ENCODE measurements at places on chromosomes 16 and 17.

GRCh38 chr16:88882358-88883030 is 16.0 kb upstream of the PABPN1L start:
- DNase-seq, result peak; percentile 68

DNA sequence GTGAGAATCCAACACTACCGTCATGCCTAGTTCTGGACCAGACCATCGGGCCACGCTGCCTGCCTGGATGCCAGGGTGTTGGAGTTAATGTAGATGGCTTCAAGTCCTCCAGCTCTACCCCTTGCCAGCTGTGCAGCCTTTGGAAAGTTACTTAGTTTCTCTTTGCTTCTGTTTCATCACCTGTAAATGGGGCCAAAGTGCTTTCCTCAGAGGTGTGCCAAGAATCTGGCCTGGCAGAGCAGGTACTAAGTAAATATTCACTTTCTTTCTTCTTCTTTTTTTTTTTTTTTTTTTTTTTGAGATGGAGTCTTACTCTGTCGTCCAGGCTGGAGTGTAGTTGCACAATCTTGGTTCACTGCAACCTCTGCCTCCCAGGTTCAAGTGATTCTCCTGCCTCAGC is 159.5 kb upstream of the RPL38 start:
- DNase-seq, result no peak

DNA sequence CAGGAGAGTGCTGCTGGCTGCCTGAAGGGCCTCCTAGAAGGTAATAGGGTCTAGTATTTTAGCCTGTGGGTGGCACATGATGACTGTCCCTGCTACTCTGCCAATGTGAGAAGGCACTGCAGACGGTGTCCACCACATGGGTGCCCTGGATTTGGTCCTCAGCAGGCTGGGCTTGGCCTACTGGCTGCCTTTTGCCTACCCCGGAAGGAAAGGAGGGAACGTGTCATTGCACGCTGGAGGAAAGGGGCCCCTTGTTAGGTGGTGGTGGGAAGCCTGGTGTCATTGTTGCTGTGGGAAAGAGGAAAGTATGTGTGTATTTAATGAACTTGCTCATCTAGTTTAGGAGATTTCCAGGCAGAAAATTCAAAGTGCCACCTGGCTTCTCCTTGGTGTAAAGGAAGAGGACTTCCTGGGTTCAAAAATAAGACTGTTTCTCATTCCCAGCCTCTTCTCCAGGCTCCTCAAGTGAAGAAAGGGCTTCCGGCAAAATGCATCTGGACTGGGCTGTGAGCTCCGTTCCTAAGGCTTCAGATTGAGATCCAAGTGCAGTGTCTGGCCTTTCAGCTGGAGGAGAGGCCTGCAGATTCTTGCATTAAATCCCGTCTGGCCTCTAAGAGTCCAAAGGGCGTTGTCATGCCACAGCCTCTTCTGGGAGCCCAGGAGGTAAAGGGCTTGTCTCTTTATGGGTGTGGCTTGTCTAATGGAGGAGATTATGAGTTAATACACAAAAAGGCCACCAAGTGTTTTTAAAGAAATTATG is 55.1 kb downstream of the RPTOR start:
- DNase-seq, result no peak

DNA sequence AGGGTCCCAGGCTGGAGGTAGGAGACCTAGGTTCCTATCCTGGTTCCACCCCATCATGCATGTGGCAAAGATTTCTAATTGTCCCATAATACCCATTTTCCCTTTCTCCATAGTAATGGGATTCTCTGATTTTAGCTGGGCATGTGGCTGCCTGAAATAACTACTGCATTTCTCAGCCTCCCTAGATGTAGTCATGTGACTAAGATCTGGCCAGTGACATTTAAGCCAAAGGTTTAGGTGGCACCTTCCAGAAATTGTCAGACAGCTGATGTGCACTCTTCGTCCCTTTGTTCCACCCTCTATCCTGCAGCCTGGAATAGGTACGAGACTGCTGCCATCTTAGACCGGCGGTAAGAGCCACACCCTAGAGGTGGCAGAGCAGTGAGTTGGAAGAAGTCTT is 8.2 kb downstream of the NXPH3 start:
- DNase-seq, result no peak

- DNase-seq, result peak; percentile 84
Measured at GRCh38 chr16:24253192-24253591, 2.9 kb upstream of the CACNG3 start.

GRCh38 chr17:39002991-39003715 is 36.0 kb upstream of the FBXO47 start:
- no peak for DNase-seq

- DNase-seq, result no peak
Measured at GRCh38 chr16:63067141-63067540, 1030.9 kb upstream of the CDH8 start.

DNA sequence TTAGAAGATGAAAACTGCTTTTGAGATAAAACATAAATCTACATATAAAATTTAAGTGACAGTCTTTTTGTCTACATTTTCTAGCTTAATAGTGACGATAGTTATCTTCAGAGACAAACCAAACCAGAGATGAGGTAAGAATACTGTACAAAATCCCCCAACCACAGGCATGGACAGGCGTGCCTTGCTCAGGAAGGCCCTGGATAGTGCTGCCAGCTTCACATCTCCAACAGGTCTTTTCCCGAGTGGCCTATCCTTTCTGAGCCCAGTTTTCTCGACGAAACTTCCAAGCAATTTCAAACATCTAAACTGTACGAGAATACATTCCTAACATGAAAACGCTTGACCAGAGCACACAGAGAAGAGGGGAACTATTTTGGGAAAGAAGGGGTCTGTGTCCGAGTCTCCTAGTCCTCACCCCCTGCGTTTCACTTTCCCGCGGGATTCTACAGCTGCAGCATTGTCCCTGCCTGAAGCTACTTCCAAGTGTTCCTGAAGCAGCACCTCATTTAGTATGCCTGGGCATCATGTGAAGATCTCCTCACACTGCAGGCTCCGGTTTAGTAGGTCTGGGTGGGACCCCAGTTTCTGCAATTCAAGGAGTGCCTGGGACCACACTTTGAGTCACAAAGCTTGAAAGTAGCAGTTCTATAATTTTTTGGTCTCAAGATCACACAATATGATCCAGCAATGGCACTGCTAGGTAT is 37.8 kb downstream of the GNA13 start:
- no peak for DNase-seq

DNA sequence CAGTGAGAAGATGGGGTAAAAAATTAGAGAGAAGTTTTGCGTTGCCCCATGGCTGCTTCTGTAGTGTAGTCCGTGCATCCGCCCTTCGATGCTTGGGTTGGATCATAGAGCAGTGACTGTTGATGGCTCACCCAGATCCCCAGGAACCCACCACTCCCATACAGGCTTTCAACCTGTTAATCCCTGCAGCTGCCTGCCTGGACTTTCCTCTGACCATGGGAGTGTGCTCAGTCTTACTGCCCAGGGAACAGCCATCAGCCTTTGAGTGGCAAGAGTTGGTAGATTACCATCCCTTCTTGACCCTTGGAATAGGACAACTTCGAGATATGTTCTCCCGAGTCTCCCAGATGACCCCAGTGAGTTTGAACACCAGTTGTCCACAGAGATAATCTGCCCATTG is 299.5 kb upstream of the HSBP1 start:
- no peak for DNase-seq

GRCh38 chr17:52202520-52203080 is 44.1 kb upstream of the CA10 start:
- DNase-seq, result no peak

GRCh38 chr16:19607616-19608280 is 52.2 kb downstream of the VPS35L start:
- DNase-seq, result no peak

- DNase-seq, result no peak
Measured at GRCh38 chr17:43818966-43819365, 14.0 kb downstream of the MPP3 start.

GRCh38 chr17:42819939-42820535 is 4.0 kb downstream of the BECN1 start:
- DNase-seq, result peak; percentile 89

DNA sequence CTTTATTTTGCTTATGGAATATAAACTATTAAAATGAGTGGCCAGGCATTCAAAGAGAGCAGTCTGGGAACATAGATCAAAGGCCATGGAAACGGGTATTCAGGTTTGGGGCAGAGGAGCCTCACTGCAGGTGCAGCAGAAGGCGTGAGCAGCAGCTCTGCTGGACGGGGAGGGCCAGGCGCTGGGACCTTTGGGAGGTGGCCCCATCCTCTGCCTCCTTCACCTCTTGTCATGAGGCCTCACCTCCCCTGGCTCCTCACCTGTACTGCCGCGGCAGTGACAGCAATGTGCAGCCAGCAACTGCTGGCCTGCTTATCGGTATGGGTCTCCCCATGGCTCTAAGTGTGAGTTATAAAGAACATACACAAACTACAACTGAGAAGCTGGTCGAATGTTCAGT is 109.4 kb downstream of the CDK5R1 start:
- DNase-seq, result no peak
